RWPE1 (cell line): ENCODE measurements at places on chromosomes 5 and 9.

DNA sequence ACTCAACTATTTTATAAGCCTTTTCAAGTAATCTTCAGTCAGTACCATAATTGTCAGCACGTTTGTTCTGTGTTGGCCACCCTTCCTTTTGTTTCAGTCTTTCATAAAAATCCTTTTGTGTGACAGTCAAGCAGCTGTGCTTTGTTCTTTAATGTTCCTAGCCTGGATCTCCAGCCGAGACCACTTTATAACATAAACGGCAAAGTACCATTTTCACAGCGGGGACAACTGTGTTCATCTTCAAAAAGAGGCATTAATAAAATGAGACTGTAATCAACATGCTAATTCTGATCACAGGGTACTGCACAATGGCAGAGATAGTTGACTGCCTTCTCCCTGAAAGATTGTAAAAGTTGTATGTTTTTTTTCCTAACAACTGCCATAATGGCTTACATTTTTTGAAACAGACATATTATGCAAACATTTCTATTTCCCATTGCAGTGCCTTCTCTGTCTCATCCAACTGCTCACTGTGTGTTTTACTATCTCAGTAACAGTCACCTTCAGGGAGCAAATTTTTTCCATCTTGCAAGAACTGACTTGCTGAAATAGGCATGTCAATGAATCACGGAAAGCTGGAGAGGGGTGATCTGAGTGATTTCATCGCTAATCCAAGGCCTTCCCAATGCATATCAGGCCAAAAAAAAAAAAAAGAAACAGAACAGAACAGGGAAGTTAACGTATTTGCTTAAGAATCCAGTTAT is 828.5 kb upstream of the DMAC1 start:
- DNase-seq: peak; percentile 2

- no peak for DNase-seq
Measured at GRCh38 chr5:78557601-78558000, 91.0 kb downstream of the LHFPL2 start.

DNA sequence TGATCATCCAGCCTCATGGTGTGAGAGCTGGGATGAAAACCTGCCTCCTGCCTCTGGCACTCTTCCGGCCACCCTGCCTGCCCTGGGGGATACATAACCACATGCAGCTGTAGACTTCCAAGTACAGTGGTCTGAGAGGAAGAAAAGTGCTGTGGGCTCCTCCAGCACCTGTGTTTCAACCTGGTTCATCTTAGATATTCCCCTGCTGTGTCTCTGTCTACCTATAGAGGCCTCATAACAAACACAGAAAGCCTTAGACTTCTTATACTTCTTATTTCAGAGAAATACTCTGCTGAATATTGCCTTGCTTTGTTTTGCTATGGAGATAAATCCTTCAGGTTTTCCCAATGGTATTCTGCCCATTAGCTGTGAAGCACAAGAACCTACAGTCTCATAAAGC is 19.6 kb upstream of the TNFAIP8 start:
- DNase-seq: no peak

- DNase-seq: no peak
Measured at GRCh38 chr5:176167800-176168199, 70.4 kb upstream of the SIMC1 start.

- no peak for DNase-seq
Measured at GRCh38 chr5:135008981-135009735, 24.9 kb downstream of the PITX1 start.

DNA sequence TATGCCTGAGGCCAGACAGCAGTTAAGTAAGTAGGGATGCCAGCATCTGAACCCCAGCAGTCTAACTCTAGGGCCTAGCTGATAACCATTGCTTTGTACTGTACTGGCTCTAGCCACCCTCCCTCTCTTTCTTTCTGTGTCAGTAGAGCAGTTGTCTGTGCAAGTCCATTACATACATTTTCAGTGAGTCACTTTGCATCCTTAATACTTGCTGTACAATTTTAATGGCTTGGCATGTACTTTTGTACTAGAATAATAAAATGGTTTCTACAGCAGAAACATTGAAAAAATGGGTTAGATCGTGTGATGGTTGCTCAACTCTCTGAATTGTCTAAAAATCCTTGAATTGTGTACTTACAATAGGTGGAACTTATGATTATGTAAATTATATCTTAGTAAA is 1.5 kb upstream of the TTC39B start:
- peak; percentile 67 for DNase-seq
